NCI-H2081 (cell line): ENCODE measurements at places on chromosomes 2 and 18.

DNA sequence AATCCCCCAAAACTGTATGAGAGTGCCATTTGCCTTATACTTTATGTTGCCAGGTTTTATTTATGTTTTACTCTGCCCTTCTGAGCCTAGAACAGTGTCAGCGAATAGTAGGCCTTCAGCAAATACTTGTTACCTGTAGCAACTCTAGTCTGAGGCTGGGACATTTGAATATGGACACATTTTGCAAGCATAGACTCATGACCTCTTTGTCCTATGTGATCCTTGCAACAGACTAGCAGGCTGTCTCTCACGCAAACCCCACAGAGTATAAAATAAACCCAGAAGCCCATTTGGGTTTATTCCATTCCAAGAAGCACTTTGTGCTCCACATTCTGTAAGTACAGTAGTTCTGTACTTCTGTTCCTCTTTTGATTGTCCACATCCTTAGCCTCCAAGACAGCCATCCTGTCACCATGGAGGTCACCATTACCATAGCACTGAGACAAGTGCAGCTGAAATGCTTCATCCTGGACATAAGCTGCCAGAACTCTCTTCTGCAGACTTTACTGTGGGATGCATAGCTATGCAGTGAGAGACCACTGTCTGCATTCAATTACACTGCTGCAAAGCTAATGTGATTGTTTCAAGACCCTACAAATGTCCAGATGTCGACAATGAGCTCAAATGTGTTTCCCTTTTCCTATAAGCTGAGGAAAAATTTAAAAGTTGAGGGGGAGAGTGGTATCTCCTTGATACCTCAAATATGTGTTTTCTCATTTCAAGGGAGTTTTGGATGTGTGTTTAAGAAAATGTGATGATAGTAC lies 425.7 kb downstream of the PID1 start:
- no peak for DNase-seq

- no peak for DNase-seq
Measured at GRCh38 chr18:54776282-54776977, 51.8 kb upstream of the RAB27B start.

DNA sequence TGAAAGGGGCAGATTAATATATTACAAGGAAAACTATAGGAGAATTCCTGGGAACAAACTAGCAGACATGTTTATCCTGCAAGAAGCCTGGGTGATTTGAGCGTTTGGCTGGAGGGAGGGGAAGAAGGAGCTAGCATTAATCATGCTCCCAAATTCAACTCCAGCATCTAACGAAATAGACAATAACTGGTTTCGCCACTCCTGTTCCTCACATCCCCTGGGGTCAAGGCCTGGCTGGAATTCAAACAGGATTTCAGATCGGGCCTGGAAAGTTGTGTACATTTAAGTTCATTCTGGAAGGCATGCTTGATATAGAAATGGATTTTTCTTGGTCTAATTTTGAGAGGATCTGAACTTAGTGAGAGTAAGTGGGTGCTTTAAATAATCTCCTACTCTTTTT lies 126.1 kb upstream of the CTAGE1 start:
- DNase-seq = no peak

GRCh38 chr2:161138429-161138828 lies 21.8 kb upstream of the TANK start:
- no peak for DNase-seq

DNA sequence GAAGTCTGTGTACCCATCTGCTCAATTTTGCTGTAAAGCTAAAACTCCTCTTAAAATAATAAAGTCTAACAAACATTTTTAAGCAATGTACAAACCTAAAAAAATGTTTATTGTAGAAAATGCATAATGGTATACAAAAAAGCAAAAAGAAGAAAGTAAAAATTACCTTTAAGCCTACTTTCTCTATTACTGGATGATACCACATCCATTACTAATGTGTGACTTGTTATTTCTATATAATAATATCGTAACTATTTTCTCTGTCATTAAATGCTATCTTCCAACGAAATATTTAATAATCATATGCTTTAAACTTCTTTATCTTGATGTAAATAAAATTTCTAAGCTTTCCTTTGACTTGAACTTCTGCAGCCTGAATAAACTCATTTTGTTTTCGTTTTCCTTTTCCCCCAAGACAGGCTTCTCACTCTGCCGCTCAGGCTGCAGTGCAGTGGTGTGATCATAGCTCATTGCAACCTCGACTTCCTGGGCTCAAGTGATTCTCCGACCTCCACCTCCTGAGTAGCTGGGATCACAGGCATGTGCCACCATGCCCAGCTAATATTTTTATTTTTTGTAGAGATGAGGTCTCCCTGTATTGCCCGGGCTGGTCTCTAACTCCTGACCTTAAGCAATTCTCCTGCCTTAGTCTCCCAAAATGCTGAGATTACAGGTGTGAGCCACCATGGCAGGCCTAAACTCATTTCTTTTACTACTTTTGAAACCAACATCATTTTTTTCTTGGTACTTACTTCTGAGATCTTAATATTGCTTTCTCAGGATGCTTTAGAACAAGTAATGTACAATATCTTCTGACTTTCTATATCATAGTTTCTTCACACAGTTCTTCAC lies 18.1 kb upstream of the DNAH7 start:
- DNase-seq = no peak

- no peak for DNase-seq
Measured at GRCh38 chr2:166411473-166412230, 35.9 kb upstream of the SCN9A start.

DNA sequence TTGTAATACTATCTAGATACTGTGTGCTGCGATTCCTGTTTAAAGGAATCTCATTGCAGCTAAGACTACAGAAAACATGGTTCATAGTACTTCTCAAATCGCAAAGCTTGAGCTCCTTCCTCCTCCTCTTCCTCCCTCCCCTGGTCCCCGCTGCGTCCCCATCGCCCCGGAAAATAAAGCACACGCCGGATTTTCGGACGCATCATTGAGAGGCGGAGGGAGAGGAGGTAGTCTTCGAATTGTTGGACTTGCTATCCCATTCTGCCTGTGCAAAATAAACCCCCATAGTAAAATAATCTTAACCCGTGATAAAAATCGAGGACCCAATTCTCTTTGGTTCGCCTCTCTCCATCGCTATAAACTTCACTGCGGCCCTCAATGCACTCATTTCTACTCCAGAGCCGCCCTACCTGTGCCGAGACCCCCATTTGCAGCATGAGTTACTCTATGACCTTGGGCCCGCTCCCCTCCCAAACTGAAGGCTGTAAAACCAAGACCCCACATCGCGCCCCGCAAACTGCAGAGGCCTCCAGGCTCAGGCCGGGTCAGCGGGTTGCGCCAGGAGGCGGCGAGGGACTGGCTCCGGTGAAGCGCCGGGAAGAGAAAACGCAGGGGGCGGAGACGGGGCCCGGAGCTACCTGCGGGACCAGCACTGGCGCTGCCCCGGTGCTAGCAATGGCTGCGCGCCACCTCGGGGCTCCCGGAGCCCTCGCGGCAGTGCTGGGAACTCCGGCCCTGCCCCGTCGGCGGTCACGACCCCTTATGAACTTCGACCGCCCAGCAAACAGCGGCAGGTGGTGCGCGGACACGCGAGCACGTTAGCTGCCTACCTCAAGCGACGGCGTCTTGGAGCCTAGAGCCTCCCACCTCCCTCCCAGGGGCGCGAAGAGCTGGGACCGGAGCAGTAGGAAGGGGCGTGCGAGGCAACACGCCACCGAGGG lies 649 bp downstream of the ESCO1 start:
- DNase-seq = peak; percentile 48

DNA sequence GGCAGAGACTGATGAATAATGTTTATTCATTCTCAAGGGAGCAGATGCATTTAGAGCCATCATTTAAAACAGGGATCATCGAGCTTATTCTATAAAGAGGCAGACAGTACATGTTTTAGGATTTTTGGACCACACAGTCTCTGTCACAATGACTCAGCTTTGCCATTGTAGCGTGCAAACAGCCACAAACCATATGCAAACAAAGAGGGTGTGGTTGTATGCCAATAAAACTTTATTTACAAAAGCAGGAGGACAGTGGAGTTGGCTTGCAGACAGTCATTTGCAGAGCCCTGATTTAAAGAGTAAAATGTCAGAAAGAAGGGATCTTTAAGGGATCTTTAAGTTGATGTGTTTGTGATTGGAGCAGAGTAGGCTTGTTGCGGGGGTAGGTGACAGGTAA lies 51.5 kb downstream of the SMIM21 start:
- DNase-seq = no peak

- DNase-seq = no peak
Measured at GRCh38 chr2:12484536-12485115, 232.1 kb upstream of the TRIB2 start.

GRCh38 chr2:167420211-167420610 lies 531.9 kb downstream of the XIRP2 start:
- no peak for DNase-seq

DNA sequence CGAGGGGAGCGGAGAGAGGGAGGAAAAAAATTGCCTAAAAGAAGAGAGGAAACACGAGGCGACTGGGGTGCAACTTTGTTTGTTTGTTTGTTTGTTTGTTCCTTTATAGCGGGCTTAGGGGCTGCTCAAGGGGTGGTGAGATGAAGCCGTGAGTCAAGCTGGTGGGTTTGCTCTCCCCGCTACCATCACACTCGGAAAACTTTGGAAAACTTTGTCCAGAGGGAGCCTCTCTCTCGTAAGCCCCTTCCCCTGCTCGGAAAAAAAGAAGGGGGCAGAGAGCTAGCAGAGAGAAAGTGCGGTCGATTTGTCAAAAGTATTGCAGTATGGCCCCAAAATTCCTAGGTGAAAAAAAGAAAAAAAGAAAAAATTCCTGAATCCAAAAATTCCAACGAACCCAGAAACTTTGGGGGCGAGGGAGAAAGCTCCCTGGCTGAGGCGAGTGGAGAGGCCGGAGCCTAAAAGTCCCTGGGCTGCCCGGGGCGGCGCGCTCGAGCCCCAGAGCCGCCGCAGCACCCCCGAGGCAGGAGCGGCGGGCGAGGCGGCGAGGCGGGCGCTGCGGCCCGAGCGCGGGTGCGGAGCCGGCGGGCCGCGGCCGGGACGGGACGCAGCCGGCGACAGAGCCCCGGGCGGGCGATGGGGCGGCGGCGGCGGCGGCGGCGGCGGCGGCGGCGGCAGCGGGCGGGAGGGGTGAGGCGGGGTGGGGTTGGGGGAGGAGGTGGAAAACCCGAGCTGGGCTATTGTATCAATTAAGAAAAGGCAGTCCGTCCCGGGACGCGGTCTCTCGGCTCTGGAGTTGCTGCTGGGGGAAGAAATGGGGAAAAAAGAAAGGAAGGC lies 558 bp upstream of the CYP26B1 start:
- no peak for DNase-seq

DNA sequence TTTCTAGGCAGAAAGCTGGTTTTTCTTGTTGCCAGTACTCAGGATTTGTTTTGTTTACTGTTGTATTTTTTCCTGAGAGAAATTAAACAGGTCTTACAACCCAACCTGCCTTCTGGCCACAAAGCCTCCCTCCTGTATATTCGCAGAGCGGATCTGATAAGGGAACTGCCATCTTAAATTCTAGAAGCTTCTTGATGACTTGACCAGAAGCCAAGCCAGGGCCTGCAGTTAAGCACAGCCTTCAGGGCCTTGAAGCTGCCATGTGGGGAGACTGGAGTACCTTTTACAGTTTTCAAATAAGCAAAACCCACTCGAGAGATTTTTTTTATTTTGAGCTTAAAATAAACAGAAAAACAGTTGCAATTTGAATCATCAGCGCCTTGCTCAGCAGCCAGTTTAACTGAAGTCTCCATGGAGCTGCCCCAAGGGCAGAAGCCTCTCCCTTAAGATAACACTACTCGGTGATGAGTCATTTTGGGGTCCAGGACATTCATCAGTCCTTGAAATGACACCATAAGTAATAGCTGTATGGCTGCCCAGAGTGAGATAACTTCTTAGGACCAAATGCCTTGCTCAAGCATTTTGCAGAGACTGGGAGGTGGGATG lies 51.5 kb upstream of the PHLPP1 start:
- DNase-seq = no peak

GRCh38 chr2:128374001-128374710 lies 55.5 kb upstream of the HS6ST1 start:
- DNase-seq = no peak

DNA sequence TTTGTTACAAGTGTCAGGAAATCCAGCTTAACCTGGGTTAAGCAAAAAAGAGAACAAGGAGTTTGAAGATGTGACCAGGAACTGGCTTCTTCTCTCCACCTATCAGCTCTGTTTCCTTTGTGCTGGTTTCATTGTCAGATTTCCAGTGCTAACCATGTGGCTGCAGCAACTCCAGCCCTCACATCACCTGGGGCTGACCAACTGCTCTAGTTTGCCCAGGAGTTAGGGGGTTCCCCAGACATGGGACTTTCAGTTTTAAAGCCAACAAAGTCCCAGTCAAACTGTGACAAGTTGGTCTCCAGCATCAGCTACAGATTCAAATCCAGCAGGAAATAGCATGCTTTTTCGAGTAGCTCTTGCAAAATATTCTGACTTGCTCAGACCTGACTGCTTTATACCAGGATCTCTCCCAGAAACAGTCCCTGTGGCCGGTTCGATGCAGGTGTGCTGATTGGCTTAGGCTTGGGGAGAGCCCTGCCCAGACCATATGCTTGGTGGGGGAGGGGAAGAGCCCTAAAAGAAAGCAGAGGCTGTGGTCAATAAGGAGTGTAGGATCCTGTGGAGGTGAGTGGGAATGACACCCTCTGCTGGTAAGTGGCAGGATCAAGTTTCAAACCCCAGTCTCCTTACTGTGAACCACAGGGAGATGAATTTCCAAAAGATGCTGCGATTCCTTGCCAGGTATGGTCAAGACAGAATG lies 49.5 kb downstream of the KCNE4 start:
- DNase-seq = peak; percentile 42

GRCh38 chr2:95049961-95050360 lies 24.5 kb downstream of the MAL start:
- no peak for DNase-seq

- no peak for DNase-seq
Measured at GRCh38 chr2:113980946-113981345, 91.1 kb downstream of the ACTR3 start.

- no peak for DNase-seq
Measured at GRCh38 chr2:206163251-206163880, 3.7 kb downstream of the EEF1B2 start.

DNA sequence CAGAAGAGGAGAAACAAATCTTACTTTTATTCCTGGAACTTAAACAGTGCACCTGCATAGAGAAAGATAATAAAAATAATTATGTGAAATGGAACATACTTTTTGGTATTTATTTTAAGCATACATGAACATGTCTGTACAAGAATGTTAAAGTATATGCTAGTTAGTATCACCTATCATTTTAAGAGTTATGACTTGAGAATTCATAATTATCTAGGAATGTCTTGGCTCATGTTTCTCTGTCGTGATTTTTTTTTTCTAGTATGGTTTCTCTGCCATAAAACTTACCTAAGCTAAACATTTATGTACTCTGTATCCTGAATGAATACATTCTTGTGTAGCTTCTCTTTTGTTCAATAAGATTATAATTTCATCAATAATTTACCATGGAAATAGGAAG lies 4.2 kb downstream of the SERPINB7 start:
- DNase-seq = no peak

- no peak for DNase-seq
Measured at GRCh38 chr2:227877421-227878310, 6.2 kb downstream of the DAW1 start.

- no peak for DNase-seq
Measured at GRCh38 chr2:239825705-239825979, 199.5 kb downstream of the NDUFA10 start.

- DNase-seq = no peak
Measured at GRCh38 chr2:165587335-165587938, 117.9 kb downstream of the CSRNP3 start.

GRCh38 chr18:22172594-22173049 lies 3.2 kb downstream of the GATA6 start:
- no peak for DNase-seq
